GM13977 (cell line): ENCODE measurements at places on chromosomes 7 and 10.

DNA sequence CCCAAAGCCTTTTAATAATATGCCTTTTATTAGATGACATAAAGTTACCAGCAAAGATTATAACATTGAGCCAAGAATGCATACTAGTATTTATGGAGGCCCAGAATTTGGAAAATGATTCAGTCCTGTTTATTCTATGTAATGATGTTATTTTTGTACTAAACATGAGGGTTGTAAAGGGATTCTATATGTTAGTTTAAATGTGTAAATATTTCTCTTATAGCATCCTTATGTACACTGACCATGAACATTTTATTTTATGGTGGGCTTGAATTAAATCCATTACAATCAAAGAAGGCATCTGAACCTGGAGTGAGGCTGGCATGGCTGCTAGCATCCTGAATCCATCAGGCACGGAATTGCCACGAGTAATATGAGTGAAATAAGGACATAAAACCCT is 80.2 kb downstream of the RAB18 start:
- DNase-seq: no peak

- no peak for DNase-seq
These were observed 274.5 kb downstream of the INHBA start for GRCh38 chr7:41428381-41428780.

DNA sequence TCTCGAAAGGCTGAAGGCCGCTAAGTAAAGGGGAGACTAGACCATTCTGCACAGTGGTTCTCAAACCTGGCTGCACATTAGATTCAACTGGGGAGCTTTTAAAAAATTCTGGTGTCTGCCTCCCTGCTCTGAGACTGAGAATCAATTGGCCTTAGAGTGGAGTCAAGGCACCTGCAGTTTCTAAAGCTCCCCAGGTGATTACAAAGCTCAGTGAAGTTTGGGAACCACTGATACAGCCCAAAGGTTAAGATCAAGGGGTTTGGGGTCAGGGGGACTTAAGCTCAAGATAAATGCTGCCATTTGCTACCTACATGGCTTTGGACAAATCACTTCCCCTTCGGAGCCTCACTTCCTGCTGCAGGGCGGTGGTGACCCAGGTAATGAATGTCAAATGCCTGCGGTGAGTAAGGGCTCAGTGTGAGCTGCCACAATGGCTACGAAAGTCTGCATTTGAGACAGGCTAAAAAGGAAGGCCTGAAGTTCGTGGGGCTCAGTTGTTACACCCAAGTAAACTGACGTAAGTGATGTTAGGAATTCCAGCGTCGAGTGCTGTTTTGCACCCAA is 72.3 kb downstream of the TLL2 start:
- DNase-seq: no peak

GRCh38 chr7:138565451-138566114 is 105.5 kb downstream of the TRIM24 start:
- DNase-seq: no peak

GRCh38 chr7:31076641-31077310 is 24.7 kb downstream of the ADCYAP1R1 start:
- DNase-seq: no peak

DNA sequence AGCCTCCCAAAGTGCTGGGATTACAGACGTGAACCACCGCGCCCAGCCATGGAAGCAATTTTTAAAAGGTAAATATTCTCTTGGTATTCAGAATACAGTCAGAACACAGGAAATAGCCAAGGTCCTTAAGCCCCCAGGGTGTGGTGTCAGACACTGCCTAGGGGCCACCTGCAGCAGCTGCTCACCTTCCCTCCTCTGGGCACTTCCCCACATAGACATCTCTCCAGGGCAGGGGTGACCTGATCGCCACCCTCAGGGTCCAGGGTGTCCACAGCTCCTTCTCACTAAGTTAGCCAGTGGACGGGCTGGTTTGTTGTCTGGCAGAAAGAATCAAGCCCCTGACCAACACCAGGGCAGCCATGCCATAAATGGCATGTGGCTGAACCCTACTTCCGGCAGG is 15.9 kb downstream of the URGCP start:
- no peak for DNase-seq

DNA sequence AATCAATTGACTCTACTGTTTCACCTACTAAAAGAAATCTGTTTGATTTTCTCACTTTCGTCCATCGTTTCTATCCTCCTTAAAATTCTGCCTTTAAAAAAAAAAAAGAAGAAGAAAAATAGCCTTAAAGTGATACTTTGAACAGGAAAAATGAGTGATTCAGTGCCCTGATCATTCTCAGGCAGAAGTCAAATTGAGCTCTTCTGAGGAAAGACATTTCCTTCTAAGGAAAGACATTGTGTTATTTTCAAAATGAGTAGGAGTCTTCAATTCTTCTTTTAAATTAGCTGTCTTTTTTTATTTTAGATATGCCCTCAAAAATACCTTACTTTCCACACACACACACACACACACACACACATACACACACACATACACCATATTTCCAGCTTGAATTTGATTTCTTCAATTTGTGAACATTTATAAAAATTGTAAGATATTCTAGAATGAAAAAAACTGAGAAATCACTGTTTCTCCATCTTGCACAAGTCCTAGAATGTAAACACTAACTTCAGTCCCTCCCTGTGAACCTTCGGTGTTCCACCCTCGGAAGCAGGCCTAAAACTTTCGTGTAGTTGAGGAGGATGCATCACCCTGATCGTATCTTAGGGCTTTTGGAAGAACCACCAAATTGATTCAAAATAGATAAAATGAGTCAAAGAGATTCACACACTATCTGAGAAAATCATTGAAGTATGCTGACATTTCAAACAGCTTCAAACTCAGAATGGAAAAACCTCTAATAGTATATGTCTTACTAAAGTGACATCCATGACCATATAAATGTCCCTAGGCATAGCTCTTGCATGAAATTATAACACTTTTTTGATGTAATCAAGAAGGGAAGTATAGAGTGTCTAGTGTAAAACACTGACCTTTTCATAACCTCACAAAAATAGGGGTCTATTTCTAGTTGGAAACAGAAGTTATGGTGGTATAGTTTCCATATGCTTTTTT is 270.8 kb downstream of the GATA3 start:
- no peak for DNase-seq
